Stimulated activated CD4-positive, alpha-beta T cell treated with anti-CD3 and anti-CD28 coated beads, Interleukin-15, amount 100 ng/mL, for 1 hour (primary cell): ENCODE measurements at places on chromosomes 3 and 15.

- DNase-seq, result no peak
These were observed 4.3 kb downstream of the PROS1 start for GRCh38 chr3:93969443-93969842.

- no peak for DNase-seq
These were observed 213.5 kb upstream of the CRBN start for GRCh38 chr3:3392946-3393345.

DNA sequence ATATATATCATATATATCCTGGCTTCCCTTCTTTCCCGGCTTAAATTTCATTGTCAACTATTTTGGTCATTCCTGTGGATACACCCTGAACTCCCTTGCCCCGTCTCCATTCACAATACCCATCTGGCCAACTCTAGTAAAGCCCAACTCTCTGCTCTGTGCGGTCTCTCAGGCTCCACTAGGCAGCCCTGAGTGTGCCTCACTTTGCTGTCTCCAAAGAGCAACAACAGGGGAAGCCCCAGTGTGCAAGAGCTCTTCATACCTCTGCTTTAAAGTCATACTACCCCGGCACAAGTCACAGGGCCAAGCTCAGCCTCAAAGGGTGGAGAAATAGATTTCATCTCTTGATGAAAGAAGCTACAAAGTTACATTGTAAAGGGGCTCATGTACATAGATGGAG lies 18.9 kb upstream of the FEM1B start:
- DNase-seq, result no peak

DNA sequence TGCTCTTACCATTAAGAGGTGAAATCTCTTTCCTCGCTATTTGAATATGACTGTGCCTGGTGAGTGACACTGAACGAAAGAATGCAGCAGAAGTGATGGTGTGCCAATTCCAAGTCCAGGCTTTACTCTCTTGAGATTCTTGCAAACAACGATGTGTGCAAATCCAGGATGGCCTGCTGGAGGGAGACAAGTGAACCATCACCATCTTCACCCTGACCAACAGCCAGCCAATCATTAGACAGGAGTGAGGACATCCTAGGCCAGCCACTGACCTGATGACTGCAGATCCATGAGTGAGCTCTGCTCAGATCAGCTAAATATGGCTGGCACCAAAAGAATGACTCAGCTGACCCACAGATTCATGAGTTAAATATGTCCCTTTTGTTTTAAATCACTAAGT lies 878.0 kb downstream of the PDCD6IP start:
- DNase-seq, result no peak

GRCh38 chr15:40052604-40053003 lies 13.6 kb upstream of the SRP14 start:
- DNase-seq, result no peak

- DNase-seq, result no peak
These were observed 697.6 kb upstream of the ALCAM start for GRCh38 chr3:104669083-104669482.

GRCh38 chr15:62164014-62164395 lies 1.1 kb downstream of the C2CD4B start:
- DNase-seq, result no peak

- DNase-seq, result no peak
These were observed 192.5 kb downstream of the SHOX2 start for GRCh38 chr3:157913741-157914150.

DNA sequence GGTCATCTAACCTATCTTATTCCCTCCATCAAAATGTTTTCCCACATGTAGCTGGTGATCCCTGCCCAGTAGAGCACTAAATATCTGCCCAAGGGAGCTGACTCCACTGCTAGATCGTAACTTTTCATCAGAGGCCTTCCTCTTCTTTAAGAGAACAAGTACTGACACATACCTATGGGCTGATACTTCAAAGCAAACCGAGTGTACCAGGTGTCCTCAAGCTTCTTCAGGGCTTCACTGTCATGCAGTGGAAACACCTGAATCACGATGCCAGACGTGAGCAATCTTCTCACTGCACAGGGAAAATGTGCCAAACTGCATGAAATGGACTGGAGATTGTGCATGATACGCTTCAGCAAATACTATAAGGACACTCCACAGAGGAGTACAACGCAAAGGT lies 41.6 kb downstream of the ANO10 start:
- DNase-seq, result no peak

- DNase-seq, result no peak
These were observed 305.9 kb downstream of the CACNA2D3 start for GRCh38 chr3:54427941-54428871.

DNA sequence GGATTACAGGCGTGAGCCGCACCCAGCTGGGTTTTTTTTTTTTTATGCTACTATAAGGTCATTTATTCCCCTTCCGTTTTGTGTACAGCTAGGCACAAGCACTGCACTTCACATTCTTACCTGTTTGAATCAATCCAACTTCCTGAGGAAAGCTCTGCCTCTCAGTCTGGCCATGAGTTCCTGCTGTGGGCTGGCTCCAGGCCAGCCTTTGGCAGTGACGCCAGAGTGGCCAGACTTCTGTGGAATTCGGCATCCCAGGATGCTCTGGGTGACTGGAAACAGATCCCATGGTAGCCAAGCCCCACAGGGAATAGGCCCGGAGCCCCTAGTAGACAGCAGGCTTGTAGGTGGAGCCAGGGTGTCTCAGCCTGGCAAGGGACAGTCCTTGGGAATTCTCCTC lies 21.5 kb upstream of the TIMP4 start:
- DNase-seq, result no peak

GRCh38 chr3:51982352-51982837 lies 940 bp upstream of the ACY1 start:
- DNase-seq, result no peak

GRCh38 chr3:186035277-186035676 lies 73.6 kb downstream of the ETV5 start:
- no peak for DNase-seq

DNA sequence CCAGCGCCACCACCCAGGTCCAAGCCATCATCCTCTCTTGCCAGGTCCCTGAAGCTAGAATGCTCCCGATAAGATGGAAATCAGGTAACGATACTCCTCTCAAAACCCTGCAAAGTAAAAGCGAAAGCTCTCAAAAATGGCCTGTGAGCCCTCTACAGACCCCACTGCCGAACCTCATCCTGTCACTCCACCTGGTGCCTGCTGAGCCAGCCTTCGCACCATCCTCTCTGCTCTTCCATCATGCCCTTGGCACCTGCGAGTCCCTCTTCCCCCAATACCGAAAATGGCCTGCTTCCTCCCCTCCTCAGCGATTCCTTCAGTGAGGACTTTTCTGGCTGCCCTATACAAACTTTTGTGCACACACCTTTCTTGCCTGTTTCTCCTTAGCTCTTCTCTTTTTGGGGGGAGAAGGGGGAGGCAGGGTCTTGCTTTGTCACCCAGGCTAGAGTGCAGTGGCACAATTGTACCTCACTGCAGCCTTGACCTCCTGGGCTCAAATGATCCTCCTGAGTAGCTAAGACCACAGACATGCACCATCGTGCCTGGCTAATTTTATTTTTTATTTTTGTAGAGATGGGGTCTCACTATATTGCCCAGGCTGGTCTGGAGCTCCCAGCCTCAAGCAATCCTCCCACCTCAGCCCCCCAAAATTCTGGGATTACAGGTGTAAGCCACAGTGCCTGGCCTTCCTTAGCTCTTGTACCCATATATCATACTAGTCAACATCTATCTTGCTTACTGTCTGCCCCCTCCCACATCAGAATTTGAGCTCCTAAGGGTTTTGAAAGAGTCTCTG lies 3.0 kb downstream of the IDH2 start:
- no peak for DNase-seq

- DNase-seq, result no peak
These were observed 42.1 kb downstream of the FBLN2 start for GRCh38 chr3:13590841-13591520.

DNA sequence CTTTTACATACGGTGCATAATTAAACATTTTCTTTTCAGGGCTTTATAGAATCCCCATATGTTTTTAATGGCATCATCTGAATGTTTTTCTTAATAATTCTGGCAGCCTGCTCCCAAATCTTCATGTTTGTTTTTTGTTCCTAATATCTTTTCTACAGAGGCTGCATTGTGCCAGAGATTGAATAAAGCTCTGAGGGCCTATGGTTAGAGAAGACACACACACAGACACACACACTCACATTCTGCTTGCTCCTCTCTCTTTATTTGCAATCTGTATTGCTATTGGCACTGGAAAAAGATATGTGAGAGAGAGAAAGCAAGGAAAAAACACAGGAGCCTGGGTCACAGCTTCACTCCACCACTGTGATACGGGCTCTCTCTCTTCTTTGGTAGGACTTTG lies 136.0 kb downstream of the MECOM start:
- DNase-seq, result no peak

GRCh38 chr15:31887246-31887645 lies 143.1 kb upstream of the CHRNA7 start:
- DNase-seq, result no peak

DNA sequence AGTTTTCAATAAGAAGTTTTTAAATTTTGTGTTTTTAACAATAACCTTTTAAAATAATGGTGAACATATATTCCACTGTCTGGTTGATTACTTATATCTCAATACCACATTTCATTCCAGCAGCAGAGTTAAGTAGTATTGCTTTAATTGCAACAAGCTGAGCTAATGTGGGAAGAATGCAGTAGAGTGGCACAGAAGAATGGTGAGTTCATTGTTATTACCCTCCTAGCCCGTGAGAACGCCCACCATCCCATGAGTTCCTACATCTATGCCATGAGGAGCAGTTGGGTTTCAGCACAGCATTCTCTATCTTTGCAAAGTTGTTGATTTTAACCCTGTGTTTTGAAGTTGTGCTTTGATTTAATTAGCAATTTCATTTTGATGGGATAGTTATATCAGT lies 17.8 kb upstream of the NR2E3 start:
- no peak for DNase-seq

GRCh38 chr3:197550489-197550888 lies 5.3 kb downstream of the BDH1 start:
- no peak for DNase-seq

DNA sequence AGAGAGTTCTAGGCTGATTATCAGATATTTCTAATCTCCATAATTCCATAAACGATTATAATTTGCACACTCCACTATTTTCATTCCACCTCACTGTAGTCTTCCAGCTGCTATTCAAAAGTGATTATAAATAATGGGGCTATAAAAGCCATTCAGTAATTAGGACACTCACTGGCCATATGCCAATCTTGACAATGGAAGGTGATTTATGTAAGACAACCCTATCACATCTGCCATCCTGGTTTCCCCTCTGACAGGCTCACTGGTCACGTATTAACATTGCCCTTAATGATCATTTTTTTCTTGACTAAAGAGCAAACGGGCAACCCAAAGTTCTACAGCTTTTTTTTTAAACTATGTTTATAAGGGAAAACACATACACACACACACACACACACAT lies 402.4 kb downstream of the MAGI1 start:
- no peak for DNase-seq

DNA sequence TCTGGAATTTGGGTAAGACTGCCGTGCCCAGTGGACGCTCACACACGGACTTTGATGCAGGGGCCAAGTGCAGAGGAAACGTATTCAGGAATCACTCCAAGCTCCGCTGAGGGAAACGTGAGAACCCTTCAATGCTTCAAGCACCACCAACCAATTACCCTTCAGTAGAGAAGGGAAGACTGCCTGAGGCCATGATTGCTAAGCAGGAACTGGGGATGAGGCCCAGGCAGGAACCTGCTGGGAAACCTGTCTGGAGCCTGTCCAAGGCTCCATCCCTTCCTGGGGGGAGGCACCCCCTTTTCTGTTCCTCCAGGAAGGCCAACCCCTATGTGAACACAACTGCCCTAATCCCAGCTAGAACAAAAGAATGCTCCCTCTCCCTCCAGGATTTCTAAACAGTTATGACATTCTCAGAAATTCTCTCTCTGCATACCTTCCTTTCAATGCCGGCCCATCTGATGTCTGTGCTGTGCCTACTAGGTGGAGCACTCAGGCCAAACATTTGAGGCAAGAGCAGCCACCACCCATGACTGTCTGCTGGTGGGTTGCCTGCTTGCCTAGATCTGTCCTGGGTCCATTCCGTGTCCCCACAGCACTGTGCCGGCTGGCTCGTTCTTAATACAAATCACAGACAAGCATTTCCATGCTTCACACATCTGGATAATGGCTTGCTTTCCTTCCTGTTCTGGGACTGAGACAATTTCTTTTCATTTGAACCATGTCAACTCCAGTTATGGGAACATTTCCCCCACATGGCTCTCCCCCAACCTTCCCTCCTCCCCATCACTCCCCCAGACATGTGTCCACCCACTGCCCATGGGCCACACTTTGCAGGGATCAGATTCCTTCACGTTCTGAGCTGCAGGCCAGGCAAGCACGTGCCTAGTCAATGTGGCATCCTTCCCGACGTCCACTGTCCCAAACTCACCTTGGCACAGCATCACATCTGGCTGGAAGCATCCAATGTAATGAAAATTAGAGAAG lies 149.4 kb downstream of the ADAMTS17 start:
- no peak for DNase-seq

DNA sequence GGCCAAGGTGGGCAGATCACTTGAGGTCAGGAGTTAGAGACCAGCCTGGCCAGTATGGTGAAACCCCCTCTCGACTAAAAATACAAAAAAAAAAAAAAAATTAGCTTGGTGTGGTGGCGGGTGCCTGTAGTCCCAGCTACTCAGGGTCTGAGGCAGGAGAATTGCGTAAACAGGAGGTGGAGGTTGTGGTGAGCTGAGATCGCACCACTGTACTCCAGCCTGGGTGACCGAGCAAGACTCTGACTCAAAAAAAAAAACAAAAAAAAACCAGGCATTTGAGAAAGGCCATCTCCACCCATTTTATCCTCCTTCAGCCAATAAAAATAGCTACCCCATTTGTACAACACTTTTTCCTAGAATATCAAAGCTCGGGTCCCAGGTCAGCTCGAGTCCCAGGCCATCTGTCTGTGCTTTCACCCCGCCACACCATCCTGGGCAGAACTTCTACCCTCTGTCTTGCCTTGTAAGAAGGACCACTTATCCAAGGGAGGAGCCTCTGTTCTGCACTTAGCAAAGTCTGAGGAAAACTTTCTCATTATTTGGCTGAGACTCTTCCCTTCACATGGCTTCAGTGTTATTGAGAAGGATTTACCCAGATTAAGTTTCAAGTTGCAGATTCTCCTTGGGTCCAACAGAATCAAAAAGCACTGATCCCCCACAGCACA lies 99.1 kb downstream of the MESD start:
- no peak for DNase-seq

DNA sequence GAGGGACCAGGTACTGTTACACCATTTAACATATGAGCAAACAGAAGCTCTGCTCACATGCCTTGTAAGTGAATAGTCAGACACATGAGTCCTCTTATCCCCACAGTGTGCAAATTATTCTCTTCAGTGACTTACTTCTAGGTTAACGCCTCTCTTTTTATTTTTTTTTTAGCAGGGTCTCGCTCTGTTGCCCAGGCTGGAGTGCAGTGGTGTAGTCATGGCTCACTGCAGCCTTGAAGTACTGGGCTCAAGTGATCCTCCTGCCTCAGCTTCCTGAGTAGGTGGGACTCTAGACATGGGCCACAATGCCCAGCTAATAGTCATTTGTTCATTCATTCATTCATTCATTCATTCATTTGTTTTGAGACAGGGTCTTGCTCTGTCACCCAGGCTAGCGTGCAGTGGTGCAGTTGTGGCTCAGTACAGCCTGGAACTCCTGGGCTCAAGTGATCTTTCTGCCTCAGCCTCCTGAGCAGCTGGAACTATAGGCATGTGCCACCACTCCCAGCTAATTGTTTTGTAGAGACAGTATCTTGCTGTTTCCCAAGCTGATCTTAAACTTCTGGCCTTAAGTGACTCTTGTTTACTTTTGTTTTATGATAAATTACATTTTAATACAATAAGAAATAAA lies 94.7 kb downstream of the LRRC28 start:
- DNase-seq, result no peak

- DNase-seq, result no peak
These were observed 36.2 kb downstream of the FAM174B start for GRCh38 chr15:92619145-92620101.
